COR-L47 (cell line): ENCODE measurements at places on chromosomes 1 and 21.

DNA sequence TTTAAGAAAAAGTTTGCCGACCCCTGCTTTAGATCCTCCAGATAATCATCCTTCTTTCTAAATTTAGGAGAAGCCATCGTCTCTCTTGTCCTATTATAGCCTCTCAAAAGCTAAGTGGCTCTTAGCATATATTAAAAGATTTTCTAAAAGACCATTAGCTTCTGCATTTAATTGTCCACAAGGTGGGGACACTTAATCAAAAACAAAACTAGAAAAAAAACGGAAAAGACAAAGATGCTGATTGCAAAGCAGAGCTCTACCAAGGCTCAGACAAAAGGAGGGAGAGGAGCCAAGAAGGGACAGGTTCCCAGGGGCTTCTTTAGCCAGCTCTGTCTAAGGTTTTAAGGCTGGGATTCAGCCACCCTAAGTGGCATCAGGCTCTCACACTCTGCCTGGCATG lies 128.3 kb upstream of the HMGB4 start:
- peak; percentile 6 for DNase-seq

- DNase-seq, result no peak
These were observed 74.6 kb downstream of the ZNF648 start for GRCh38 chr1:181986907-181987305.

- no peak for DNase-seq
These were observed 342.1 kb downstream of the DSCAM start for GRCh38 chr21:40504825-40505224.

DNA sequence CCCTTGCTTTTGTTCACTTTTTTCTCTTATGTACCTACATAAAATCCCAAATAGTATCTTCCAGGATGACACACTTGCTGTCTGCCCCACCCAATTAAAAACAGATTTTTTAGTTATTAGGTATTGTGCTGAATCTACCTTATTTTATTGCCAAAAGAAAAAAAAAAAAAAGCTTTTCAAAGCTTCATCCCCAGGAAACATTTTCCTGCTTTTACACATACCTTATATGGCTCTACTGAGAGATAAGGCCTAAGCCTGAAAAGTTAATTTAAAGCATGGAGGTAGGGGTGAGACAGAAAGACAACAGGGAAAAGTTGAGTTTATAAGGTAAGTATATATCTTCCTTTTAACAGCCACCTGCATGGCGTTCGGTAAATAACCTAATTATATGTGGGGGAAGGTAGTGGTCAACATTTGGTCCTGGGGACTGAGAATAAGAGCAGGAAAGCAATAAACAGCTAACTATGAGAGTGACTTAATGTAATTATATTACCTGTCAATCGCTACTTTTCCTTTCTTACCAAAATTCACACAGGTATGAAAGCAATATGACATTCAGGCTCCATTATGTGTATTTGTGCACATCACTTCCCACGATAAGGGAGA lies 54.6 kb upstream of the BOLA1 start:
- no peak for DNase-seq
